ENCODE measurements at places on chromosomes 2 and 18.
A peak's percentile ranks its signal among the peaks of the same experiment; 100 is the strongest.

- DNase-seq = no peak
These were observed 3.5 kb upstream of the THUMPD2 start for GRCh38 chr2:39782591-39782990.

DNA sequence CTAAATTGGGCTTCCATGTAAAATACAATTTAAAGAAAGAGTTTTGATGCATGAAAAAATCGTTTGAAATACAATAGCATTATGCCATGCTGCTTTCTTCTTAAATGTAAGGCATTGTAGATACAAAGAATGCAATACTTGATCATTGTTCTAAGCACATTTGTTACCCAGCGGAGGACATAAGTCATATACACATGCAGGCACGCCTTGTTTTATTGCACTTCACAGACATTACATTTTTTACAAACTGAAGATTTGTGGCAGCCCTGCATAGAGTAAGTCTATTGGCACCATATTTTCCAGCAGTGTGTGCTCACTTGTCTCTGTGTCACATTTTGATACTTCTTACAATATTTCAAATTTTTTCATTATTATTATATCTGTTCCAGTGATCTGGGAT lies 345.0 kb downstream of the CLIP4 start:
- no peak for DNase-seq

DNA sequence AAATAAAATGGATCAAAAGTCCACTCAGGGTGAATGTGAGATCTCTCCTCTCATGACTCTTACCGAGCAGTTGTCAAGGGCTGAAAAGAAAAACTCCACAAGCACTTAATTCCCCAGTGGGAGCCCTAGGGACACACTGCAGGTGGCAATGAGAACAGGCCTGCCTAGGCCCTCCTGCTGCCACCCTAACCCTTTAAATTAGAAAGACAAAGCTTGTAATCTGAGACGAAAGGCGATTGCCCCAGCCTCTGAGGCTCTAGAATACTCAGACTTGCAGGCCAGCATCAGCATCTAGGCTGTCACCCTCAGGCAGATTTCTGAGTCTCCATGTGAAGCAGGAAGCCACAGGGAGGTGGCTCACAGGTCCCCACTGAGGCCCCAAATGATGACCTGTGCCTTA lies 457.0 kb upstream of the MYT1L start:
- no peak for DNase-seq

- no peak for DNase-seq
These were observed 79.7 kb upstream of the MAP4K4 start for GRCh38 chr2:101617796-101618195.

- no peak for DNase-seq
These were observed 109.2 kb upstream of the RAB12 start for GRCh38 chr18:8499810-8500675.

GRCh38 chr2:172454404-172455120 lies 27.2 kb downstream of the ITGA6 start:
- DNase-seq = no peak

GRCh38 chr2:38146275-38146906 lies 70.4 kb upstream of the CYP1B1 start:
- DNase-seq = peak; percentile 91

DNA sequence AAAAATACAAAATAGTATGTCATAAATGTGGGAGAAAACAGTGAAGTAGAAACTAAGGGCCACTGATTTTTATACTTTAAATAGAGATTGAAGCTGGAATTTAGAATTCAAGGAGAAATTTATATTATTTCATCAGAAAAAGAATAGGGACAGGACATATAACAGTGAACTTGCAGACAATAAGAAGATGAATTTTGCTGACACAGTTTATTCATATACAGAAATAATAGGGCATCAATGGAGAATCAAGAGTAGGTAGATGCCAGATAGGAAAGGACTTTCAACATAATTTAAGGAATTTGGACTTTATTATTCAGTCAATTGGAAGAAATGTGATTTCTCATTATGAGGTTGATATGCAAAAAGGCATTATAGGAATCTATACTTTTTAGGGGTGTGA lies 118.9 kb upstream of the HNMT start:
- DNase-seq = no peak

- DNase-seq = no peak
These were observed 75.4 kb downstream of the SH3RF3 start for GRCh38 chr2:109204412-109204811.

DNA sequence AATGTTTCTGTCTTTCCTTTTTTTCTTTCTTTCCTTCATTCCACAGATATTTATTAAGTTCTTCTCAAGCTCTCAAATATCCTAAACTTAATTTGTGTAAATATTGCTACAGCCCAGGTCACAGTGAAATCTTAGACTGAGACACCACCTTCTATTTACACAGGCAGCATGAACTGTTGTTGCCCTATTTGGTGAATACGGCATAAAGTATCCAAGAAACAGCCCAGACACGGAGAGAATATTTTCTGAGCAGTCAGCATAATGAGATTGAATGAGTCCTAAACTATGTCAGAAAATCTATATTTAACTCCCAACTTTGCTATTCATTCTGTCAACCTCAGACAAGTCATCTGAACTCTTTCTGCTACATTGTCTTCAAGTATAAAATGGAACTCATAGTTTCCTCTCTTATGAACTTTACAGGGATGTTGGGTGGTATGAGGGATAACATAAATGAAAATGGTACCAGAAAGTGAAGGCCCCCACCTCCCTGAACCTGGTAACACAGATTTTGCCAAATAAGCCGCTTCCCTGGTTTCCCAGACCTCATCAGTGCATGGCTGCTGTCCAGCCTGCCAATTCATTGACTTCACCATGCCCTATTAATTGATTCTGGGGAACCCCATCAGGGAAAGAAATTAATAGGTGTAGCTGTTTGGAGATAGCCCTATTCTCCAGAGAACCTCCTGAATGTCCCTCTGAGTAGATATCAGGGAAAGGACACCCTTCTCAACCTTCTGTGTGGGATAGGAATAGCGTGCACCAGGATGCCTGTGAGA lies 235.9 kb downstream of the SETBP1 start:
- DNase-seq = no peak

- peak; percentile 43 for DNase-seq
These were observed 68.1 kb upstream of the RBMS1 start for GRCh38 chr2:160561551-160562295.

DNA sequence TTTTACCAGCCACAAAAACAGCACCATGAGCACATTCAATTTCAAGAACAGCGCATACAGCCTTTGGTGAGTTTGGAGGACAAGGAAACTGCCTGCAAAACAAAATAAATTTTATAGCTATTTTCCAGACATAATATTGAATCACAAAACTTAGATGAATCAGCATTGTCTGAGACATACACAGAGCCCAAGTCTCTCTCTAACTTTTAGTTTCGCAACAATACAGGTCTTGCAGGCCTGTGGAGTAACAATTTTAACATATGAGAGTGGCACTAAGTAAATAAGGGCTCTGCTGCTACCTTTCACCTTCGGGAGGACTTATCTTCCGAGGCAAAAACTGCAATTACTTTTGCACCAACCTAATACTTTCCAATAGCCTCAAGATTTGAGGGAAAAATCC lies 56.1 kb upstream of the PEX13 start:
- DNase-seq = peak; percentile 13

DNA sequence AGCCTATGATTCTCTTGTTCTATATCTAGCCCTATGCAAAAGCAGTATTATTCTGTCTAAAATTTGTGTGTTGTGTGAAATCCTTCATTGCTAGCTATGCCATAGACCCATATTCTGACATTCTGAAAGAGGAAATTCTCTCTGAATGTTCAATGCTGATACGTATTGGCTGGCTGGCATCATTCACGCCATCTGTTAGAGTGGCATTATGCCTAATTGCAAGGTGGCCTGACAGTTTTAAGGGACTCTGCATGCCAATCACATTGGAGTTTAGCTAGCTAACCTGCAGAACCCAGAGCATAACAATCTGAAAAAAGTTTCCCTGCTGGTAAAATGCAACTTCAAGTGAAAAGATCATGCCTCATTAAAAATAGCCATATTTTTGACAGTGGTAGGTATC lies 316.0 kb downstream of the SOX11 start:
- no peak for DNase-seq

DNA sequence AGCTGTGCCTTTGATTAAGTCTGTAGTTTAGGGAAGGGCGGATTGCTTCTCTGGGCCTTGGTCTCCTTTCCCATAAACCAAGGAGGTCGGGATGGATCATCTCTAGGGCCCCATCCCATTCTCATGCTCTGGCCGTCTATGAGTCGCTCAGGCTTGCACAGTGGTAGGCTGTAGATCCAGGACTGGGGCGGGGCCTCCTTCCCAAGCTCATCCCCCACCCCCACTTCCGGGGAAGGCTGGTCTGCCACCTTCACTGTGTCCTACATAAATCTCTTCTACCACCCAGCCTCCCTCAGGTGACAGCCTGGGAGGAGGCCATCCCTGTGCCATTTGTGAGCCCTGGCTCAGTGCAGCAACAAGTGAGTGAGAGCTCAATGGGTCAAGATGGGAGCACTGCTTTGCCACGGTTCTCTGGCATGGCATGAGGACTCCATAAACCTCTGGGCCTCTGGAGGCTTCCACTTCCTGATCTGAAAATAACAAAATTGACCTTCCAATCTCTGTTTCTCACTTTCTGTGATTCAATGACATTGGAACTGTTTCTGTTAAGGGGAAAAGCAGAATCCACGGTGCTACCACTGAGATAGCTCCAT lies 68.5 kb downstream of the SUMO1 start:
- DNase-seq = peak; percentile 32

- no peak for DNase-seq
These were observed 103.5 kb downstream of the MSH2 start for GRCh38 chr2:47506436-47506835.

GRCh38 chr18:36634573-36635216 lies 194.1 kb downstream of the TPGS2 start:
- no peak for DNase-seq

DNA sequence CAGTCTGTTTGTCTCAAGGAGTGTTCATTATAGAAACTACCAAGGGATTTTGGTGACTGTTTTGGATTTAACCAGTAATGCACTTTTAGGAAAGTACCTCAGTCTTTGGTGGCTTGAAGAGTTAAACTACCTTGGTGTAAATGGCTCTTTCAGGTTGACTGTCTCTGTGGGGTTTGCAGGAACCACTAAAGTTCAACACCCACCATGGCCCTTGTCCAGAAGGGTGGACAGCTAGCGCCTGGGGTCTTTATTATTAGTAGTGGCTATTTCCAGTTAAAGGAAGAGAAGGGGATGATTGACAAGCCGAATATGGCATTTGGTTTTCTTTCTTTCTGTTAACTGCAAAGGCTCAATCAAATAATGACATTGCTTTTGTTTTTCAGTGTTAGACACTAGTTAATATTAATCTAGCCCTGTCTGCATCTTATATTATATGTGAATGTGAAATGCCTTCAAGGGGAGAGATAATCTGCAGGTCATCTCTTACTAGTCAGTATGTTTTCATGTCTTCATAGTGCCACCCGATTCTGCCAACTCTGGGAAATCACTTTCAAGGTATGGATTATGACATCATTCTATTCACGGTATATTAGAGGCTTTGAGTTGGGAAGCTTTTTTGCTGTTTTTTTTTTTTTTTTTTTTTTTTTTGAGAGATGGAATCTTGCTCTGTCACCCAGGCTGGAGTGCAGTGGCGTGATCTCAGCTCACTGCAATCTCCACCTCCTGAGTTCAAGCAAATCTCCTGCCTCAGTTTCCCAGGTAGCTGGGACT lies 56.4 kb downstream of the MAP4K4 start:
- no peak for DNase-seq

DNA sequence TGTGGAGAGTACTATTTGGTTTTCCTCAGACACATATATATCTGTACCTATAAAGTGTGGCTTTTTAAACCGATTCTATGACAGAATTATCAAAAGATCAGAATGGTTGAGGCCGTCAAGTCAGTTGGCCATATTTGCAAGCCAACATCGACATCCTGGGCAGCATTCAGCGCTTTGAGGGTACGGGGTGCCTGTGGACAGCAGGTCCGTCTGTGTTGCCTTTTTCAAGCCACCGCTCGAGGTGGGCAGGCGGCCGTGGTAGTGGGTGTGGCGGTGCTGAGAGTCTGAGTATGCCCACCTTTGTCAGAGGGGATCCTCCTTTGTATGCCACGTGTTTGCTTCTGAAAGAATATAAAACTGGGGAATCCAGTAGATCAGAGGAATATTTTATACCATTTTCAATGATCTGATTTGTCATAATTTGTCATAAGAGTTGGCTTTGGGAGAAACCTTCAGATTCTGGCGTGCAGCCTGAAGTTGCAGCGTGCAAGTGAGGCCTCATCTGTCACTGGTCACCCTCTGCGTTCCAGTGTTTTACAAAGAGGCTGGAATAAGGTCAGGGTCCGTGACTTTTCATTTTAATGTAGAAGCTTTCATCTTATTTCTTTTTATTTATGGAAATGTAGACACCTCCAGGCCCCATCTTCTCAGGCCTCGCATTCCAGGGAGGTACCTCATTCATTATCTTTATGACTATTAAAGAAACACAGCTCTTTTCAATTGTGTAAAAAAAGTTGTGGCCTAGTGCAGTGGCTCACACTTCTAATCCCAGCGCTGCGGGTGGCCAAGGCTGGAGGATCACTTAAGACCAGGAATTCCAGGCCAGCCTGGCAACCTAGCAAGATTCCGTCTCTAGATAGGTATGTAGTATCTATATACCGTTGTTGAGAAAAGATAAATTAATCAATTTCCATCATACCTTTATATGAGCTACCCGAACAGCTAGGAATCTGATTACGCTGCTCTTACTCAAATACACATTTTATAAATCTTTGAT lies 37.8 kb upstream of the RBM44 start:
- no peak for DNase-seq

DNA sequence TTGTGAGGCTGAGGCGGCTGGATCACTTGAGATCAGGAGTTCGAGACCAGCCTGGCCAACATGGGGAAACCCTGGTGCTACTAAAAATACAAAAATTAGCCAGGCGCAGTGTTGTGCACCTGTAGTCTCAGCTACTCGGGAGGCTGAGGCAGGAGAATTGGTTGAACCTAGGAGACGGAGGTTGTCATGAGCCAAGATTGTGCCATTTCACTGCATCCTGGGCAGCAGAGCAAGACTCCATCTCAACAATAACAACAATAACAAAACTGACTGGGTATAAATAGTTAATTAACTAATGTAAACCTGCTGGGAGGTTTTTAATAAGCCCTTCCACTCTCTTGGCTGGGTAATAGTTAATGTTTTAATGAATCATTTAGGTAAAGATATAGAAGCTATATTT lies 7.8 kb downstream of the SULT6B1 start:
- DNase-seq = no peak

GRCh38 chr18:23143016-23143814 lies 7.9 kb downstream of the CABLES1 start:
- peak; percentile 42 for DNase-seq

- DNase-seq = no peak
These were observed 91.6 kb downstream of the ZNF407 start for GRCh38 chr18:74689251-74689650.

- DNase-seq = no peak
These were observed 49.5 kb downstream of the ACTR2 start for GRCh38 chr2:65277118-65277517.

- DNase-seq = no peak
These were observed 700.0 kb upstream of the SOX11 start for GRCh38 chr2:4992226-4992625.

DNA sequence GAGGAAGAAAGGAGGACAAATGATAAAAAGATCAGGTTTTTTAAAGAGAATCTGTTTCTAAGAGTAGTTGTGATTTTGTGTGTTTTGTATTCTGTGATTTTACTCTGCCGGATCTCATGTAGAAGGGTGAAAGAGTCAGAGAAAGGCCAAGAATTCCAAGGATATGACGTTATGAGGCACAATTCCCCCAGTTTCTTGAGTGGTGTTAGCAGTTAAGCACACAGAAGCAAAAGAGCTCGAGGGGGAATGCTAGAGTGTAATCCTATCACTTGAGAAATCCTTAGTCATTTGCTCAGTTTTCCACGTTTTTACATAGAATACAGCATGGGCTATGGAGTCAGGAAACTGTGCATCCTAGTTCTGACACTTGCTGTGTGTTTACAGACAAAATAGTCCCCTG lies 34.8 kb downstream of the METTL4 start:
- peak; percentile 70 for DNase-seq

All from HT1080 (cell line).